ENCODE measurements at places on chromosomes 7 and 10.

DNA sequence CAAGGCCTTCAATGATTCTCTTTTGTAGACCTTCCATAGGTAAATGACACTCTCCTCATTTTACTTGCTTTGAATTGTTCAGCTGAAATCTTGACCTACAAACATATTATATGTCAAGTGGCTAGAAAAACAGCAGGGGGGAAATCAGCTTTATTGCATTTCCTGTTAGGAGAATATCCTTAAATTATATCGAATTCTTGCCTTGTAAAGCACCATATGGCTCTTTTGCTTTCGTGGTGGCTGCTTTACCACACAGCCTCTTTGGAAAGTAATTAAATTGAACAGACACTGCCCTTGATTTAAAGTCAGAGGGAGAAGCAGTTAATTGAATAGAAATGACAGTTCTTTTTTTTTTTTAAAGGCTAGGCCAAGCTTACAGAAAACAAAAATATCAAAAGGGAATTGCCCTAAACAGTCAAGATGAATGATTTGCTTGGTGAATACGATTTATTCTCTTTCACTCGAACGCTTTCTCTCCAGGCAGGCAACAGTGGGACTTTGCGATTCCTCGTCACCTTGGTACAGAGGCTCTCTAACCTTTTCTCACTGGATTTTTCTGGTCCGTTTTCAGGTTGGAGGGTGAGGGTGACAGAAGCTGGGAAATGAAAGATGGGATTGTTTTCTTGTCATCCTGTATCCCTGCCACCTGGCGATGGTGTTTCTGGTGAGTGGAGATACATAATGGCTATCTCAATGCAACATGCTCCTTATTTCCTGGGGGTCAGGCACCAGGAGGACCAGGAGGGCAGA is 126.0 kb downstream of the GATA3 start:
- DNase-seq, result no peak

DNA sequence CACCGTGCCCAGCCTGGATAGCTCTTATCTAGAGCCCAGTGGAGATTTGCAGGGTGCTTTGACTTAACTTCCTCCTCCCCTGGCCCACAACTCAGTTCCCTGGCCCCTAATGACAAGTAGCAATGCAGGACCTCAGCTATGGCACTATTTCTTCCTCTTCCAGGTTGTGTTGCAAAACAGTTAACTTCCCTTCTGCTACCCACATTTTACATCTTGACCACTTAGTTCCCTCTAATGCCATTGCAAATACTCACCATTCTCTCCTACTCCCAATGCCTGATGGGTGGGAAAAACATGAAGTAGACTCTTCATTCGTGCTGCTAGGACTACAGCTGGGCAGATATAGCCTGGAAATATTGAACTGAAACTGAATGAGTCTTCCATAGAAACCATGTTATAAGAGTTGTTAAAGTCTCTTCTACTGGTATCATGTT is 39.1 kb upstream of the FGL2 start:
- no peak for DNase-seq

DNA sequence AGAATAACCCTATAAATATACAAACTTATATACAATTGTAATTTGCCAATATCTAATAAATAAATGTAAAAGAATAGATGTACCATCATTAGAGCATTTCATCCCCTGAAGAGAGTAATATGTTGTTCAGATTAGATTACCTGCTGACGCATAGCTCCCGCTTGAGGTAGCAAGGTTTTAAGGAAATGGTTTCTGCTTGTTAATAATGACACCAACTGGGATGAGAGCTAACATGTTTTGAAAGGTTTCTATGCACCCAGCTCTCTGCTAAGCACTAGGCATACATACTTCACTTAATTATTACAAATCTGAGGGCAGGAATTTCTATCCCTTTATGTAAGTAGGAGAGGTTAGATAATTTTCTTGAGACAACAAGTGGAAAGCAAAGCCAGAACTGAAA is 1003.3 kb upstream of the SORCS1 start:
- DNase-seq, result no peak

DNA sequence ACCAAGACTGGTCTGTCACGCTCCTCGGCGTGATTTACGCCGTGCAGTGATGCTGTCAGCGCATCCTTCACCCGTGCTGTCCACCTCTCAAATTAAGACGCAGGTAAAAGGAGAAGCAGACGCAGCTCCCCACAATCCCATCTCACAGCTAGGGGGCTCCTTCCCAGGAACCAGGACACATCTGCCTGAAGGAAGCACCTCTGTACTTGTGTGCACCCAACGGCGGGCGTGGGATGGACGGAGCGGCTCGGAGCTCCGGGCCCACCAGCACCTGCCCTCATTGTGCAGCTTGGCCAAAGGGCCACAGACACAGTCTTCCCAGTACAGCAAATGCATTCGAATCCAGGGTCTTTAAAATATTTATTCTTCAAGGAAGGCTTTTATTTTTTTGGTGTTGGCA is 55.3 kb downstream of the STK32C start:
- no peak for DNase-seq

DNA sequence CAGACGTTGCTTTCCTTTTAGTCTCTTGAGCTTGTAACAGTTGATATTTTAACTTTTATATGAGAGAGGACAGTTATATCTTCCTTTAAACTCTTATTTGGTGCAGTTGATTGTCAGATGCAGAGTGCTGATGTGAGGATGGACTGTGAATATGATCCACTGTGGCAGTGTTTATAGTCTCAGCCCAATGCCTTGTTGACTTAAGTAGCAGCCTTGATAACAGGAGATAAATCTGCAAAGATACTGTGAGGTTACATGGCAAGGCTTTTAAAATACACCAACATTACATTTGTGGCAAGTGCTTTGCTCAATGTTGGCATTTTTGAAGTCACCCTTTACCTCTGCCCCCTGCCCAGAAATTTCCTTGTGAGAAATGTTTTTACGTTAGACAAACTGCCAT is 206.7 kb downstream of the AUTS2 start:
- DNase-seq, result no peak

DNA sequence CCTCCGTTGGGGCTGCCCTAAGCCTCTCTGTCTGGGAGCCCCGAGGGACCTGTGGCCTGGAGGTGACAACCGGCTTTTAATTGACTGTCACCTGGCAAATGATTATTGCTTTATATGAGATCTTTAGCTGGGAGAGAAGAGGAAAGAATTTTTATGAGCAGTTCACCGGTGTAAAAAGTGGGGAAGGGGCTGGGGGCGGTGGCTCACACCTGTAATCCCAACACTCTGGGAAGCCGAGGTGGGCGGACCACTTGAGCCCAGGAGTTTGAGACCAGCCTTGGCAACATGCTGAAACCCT is 2.6 kb upstream of the COX19 start:
- DNase-seq, result no peak

DNA sequence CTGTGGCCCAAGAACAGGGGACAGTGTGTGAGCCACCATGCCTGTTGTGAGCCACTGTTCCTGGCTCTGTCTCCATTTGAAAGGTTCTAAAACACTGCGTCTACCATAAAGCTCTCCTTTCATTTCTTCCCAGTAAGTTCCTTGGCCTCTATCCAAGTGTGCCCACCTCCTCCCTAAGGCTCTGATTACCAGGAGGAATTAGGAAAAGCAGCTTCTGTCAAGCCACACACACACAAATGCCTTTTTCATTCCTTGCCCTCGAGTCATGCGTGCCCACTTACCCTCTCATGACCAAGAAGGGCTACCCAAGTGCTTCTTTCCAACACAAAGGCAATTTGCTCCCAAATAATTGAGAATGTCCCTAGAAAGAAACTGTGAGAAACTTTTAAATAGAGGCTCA is 70.8 kb upstream of the PARD3 start:
- no peak for DNase-seq

DNA sequence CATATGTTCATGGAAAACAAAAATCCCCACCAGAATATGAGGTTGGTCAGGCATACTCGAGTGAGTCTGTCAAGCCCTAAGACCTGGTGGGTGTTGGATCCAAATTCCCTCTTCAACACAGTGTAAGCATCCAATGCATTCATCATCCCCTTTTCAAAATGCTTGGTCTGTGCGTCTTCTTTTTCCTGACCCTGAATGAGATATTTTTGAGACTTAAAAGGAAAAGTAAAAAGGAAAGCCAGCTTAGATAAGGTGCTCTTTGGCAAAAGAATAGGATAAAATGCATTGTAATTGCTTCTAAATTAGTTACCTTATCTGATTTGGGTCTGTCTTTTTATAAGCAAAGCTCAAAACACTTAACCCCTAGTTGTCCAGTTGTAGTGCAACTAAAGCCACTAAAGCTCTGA is 331.5 kb downstream of the PTEN start:
- DNase-seq, result no peak

GRCh38 chr10:100791369-100792058 is 46.1 kb downstream of the PAX2 start:
- no peak for DNase-seq

DNA sequence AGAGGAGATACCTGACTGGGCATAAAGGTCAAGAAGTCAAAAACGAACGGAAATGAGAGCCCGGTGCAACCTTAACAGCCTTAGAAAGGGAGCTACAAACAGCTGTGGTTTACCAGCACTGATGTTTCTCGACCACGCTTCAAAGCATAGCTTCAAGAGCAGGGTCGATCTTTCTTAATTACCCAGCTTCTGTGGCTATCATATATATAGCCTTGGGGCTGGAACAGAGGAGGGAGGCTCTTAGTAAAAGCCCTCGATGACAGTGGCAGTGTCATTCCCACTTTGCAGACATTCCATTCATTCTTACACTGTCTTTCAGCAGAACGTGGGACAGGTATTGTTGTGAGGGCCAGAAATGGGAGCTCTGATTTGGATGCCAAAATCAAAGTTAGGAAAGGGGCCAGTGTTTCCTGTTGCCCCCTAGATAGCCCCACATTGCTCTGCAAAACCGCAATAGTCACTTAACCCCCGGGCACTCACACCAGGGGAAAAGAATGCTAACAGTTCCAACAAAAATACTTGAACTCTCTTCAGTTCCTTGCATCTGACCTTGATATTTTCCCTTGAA is 141.5 kb downstream of the MTPAP start:
- no peak for DNase-seq

DNA sequence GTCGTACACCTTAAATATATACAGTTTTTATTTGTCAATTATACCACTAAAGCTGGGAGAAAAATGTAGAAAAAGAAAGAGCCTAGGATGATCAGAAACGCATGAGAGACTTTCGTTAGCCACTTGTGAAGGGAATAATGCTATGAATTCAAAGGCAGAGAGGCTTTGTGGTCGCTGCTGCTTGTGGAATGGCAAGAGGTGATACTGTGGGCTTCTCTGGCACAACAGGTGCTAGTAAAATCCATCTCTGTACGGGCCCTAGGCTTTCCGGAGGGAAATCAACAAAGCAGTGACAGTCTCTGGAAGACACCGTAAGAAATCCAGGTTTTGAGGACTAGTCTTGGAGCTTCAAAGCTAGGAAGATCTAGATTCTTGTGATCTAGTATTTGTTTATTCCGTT is 52.6 kb downstream of the LRRC72 start:
- no peak for DNase-seq

DNA sequence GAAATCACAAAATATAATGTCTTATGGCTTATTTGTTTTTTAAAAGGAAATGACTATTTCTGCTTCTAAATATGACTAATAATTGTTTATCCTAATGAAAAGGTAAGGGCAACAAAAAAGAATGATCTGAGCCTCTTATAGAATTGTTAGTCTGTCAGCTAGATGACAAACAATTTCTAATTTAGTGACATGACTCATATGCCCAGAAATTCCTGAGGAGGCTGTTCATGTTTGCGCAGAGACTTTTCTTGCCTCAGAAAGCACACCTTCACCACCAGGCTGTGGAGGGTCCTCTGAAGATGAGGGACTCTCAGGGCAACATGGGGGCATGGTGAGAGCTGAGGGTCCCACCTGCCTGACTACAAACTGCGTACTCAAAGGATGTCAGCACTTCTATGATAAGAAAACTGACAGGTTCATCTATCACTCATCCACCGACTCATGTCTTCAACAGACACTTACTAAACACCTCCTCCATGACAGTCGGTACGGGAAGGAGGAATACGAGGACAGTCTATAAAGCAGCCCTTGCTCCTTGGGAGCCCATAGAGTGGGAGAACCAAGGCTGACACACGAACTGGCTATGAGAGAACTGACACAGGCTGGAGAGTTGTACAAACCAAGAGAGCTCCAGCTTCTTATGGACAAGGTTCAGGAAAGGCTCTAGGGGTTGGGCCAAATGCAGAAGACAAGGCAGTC is 102.0 kb downstream of the PKD1L1 start:
- DNase-seq, result no peak

DNA sequence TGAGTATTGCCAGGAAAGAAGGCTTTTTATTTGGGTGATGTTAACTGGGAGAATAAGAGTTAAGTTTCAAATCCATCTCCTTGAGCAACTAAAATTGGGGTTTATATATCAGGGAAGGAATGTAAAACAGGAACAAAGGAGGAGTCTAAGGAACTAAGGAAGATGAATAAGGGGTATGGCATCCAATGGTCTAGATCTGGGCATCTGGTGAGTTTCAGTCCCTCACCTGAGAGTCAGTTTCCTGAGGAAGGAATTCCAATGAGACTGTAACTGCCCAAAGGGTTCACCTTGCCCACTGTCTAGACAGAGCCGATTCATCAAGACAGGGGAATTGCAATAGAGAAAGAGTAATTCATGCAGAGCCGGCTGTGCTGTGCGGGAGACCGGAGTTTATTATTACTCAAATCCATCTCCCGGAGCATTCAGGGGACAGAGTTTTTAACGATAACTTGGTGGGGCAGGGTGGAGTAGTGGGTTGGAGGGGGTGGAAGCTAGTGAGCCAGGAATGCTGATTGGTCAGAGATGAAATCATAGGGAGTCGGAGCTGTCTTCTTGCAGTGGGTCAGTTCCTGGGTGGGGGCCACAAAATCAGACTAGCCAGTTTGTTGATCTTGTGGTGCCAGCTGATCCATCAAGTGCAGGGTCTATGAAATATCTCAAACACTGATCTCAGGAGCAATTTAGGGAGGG is 188.3 kb upstream of the STK17A start:
- DNase-seq, result no peak

DNA sequence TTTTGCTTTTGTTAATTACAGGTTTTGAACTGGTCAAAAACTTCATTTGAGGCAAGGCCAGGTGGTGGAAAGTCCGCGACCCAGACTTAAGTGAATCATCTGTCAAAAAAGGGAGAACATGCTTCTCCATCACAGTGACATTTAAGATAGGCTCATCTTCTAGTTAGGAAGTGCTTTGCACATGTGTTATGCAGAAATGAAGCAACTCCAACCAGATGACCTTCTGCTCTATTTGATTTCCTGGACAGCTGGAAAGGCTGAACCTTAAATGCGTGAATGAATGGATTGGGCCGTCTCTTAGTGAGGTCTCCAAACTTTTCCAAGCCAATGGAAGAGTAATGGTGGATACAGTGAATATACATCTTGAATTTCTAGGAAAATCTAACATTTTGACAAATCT is 101.6 kb upstream of the FAM13C start:
- DNase-seq, result no peak

- DNase-seq, result peak; percentile 10
These were observed 76.0 kb downstream of the CARD11 start for GRCh38 chr7:2967705-2968104.

GRCh38 chr10:103895411-103896186 is 22.4 kb downstream of the STN1 start:
- no peak for DNase-seq

- no peak for DNase-seq
These were observed 50.5 kb downstream of the GALNT17 start for GRCh38 chr7:71182438-71182935.

GRCh38 chr7:35752742-35753141 is 48.1 kb upstream of the SEPTIN7 start:
- no peak for DNase-seq

Data from stimulated activated CD4-positive, alpha-beta T cell treated with anti-CD3 and anti-CD28 coated beads, Interleukin-2, amount 100 ng/mL, for 24 hours (primary cell).